ENCODE measurements at places on chromosomes 12 and 14. TPM values are rescaled to one million over a fixed set of nuclear protein-coding genes. Genes with fewer than 3 reads are reported as not detected.
A peak's percentile ranks its signal among the peaks of the same experiment; 100 is the strongest.

The NPC2 gene
- polyA plus RNA-seq: 149 TPM

The SLCO1A2 gene
- 8.1 TPM for polyA plus RNA-seq

The GPR132 gene
- 0.14 TPM for polyA plus RNA-seq

GRCh38 chr12:62683776-62684569 is 217.3 kb downstream of the MON2 start:
- peak overlapping the region; percentile 93 for H3K27ac ChIP-seq
- no peaks in the 10 kb centered on the region for H3K36me3 ChIP-seq
- DNase-seq: peak; percentile 93
